Fibroblast of skin of left biceps (primary cell): ENCODE measurements at places on chromosomes 6 and 20.

DNA sequence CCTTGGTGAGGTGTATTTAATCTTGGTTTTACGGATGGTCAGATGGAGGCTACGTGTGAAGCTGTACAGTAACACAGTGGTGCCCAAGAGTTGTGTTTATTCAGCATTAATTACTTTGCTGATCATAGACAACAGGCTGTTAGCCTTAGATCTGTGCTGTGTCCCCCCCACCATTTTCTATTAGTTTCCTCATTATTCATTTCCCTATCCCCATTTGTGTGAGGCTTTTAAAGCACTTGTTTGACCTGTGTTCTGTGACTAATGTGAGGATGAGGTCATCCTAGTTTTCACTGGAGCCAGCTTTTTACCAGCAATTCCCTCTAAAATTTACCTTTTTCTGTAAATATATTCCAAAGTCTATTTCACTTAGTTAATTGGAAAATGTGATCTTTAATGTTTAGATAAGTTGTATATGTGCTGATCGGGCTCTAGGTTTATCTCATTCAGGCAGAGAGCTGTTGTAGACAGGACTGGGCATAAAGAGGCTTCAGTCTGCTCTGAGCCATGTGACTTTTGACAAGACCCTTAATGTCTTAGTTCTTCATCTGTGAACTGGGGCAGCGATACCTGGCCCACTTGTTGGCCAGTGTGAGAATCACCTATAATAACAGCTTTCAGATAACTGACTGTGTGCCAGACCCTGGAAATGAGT, 8.4 kb downstream of the MAPRE1 start:
- DNase-seq = no peak

- DNase-seq = no peak
Measured at GRCh38 chr6:50973464-50973863, 154.8 kb downstream of the TFAP2B start.

DNA sequence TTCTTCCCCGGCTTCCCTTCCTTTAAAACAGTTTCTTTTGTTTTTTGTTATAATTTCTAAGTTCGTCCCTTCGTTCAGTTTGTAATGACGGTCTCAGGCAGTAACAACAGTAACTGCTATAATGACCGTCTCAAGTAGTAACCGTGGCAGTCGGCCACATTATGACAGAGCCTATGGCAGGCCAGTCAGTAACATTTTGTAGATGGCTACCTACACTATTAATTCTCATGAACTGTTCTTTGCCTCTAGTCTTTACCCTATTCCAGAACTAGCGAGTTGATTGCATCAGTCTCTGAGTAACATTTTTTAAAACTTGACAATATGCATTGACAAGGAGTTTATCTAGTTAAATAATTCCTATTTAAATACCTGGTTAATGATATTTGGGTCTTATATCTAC, 43.0 kb upstream of the ADGRG6 start:
- DNase-seq = no peak

DNA sequence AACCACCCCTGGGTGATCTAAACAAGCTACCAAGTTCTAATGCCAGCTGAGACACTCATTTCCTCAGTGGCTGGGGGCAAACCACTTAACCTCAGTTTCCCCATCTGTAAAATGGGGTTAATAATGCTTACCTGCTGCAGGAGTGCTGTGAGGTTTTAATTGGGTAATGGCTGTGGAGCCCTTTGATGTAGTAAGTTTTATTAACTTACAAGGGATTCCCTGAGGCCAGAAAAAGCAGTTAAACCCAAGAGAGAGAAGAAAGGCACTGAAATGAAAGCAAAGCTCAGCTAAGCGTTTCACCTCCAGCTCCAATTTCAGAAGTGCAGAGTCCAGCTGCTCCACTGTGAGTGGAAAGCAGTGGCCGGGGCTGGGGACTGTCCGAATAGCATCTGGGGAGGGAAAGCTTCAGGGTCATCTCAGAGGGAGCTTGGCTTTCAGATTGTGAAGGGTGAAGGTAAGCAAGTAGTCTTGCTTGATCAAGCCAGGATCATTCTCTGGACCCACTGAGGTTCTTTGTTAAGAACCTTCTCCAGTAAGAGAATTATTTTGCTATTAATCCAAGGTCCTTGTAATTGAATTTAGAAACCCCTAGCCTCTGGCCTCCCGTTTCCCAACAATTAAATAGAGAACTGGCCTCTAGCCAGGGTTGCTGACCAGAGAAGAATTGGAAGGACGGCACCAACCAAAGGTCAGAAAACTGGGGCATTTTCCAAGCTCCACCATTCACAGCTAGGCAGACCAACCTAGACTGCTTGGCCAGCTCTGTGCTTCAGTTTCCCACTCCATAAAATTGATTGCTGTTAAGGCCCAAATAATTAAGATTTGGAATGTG, 20.9 kb upstream of the TCP11 start:
- no peak for DNase-seq

GRCh38 chr20:37102571-37102970, 6.8 kb upstream of the RBL1 start:
- DNase-seq = no peak

GRCh38 chr6:110529907-110530306, 53.5 kb upstream of the SLC22A16 start:
- no peak for DNase-seq

GRCh38 chr6:160679402-160679769, 15.3 kb upstream of the LPA start:
- DNase-seq = no peak

DNA sequence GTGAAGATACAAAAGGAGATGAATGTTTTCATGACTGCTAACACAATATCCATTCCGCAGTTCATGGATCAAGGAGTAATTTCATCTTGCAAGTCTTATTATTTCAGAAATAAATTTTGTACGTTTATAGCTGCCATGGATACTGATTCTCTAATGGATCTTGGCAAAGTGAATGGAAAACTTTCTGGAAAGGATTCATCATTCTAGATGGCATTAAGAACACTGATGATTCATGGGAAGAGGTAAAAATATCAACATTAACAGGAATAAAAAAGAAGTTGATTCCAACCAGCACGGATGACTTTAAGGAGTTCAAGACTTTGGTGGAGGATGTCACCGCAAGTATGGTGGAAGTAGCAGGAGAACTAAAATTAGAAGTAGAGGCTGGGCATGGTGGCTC, 2.8 kb downstream of the HUS1B start:
- DNase-seq = no peak

DNA sequence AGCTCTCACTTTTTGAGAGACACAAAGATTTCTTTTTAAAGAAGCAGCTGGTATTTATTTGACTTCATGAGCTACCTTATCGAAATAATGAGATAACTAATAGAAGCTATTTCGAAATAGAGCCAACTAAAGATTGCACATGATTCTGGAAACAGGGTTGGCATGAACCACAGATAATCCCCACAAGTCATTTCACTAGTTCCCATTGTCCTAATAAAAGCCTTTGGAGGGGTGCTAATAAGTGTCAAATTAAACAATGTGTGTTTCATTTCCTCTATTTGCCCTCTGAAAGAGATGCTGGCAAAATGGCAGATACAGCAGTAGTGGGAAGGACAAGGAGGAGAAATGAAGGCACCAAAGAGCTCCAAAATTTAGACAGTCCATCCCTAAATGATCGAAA, 78.6 kb upstream of the RIPOR2 start:
- DNase-seq = no peak

DNA sequence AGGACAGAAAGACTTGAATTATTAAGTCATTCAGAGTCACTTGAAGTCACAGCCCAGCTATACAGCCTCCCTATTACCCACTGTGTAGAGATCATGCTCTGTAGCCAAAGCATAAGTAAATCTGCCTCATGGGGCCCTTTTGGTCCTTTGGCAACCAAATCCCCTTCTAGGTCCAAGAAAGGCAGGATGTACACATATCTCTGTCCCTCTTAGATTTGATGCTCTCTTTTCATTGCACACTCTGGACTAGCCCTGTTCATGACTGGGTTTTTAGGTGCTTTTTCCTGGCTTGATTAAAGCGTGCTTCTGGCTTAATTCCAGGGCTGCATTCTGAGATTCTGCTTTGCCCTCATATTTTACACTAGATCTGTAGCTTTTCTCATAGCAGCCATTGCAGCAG, 296.8 kb downstream of the TENT5A start:
- no peak for DNase-seq

- no peak for DNase-seq
Measured at GRCh38 chr6:144659202-144660182, 374.4 kb downstream of the UTRN start.

- DNase-seq = no peak
Measured at GRCh38 chr6:39843305-39844020, 51.3 kb downstream of the DAAM2 start.

- no peak for DNase-seq
Measured at GRCh38 chr6:74598462-74599393, 607.1 kb downstream of the COL12A1 start.

- no peak for DNase-seq
Measured at GRCh38 chr6:42197555-42198362, 3.0 kb upstream of the GUCA1B start.

DNA sequence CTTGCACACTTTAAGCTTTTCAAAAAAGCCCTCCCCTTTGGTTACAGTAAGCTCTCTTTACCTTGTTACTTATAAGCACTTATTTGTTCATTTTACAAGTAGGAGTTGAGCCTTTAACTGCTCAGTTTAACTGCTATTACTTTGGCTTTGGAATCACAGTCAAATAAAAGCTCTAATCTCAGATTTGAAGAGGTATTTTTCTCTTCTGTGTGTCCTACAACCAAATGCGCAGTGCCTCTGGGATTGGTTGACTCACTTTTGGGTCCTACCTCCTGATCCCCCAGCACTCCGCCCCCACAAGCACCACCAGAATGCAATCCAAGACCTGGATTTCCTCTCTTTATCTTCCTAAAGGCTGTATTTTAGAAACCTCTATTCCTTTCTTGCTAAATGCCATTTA, 2.5 kb downstream of the NCOA7 start:
- DNase-seq = no peak

DNA sequence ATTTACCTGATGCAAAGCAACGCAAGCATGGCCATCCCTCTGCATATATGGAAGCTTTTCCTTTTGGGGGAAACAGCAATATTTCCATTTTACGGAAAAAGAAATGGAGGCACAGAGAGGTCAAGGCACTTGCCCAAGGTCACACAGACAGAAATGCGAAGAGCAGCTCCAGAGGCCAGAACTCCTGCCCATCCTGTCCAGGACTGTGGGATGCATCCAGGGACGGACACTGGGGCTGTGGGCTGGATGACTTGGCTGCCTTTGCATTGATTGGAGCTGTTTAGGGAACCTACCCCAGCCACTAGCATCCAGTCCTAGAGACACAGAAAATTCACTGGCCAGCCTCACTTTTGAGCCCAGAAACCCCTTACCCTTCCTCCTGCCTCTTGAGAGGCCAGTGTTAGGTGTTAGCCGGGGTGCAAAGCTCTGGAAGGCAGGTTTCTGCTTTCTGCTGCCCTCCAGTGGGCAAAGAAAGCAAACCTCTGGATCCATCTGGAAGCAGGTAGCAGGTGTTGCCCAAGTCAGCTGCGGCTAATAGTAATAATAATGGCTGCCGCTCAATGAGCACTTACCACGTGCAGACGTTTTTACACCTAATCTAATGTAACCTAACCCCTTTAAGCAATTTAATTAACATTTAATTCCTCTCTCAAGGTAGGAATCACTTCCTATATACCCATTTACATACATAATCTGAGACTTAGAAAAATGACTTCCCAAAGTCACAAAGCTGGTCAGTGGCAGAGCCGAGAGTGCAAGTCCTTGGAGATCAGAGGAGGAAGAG, 31.7 kb upstream of the CCN5 start:
- no peak for DNase-seq

GRCh38 chr6:119575721-119576120, 226.2 kb upstream of the MAN1A1 start:
- peak; percentile 34 for DNase-seq

- no peak for DNase-seq
Measured at GRCh38 chr20:49112596-49113274, 66.6 kb downstream of the CSE1L start.

DNA sequence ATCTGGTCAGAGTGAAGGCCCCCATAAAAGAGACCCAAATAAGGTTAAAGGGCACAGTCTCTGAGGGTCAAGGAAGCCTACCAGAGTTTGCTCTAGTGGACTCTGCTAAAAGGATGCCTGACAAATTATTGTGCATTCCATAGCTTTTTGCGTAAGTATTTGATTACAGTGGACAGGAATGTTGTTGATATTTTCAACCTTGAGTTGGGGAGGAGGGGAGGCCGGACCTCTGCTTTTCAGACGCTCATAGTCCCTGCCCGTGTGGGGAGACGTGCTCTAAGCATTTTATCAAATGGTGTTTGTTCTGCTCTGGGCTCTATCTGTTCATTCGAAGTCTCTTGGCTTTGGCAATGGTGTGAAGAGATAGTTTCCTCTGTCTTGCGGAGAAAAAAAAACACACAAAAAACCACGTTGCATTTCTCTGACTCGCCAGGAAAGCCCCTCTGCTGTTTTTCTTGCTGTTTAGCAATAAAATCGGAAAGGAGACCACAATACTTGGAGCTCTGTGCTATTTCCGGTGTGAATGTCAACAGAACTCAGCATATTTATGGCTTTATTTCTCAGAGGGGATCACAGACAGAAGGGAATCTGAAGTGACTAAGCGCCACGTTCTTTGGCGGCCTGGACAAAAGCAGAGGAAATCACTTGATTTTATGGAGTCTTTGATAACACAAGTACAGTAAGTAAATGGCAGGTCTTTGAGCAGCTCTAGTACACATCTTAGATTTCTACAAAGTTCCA, 159.8 kb downstream of the ZFP64 start:
- peak; percentile 84 for DNase-seq

- peak; percentile 66 for DNase-seq
Measured at GRCh38 chr6:137013031-137013430, 31.7 kb downstream of the IL20RA start.

DNA sequence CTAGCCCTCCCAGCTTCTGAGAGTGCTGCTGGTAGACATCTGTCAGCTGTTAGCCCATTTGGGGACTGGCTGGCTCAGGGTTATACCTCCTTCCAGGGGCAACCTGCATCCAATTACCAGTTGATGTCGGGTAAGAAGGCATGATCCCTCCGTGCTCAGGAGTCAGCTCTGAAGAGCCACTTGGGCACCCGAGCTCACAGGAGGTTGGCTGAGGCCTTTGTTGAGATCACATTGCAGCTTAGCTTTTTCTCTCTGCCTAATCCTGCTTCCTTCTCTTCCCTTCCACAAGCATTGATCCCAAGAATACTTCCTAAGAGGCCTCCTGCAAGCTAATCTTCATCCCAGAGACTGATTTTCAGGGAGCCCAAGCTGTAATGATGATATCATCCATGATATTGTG, 35.5 kb downstream of the SCP2D1 start:
- no peak for DNase-seq

GRCh38 chr6:163352966-163353365, 61.6 kb upstream of the QKI start:
- DNase-seq = no peak

- no peak for DNase-seq
Measured at GRCh38 chr20:4088766-4089165, 73.4 kb upstream of the RNF24 start.

GRCh38 chr6:118436482-118436881, 111.6 kb upstream of the PLN start:
- no peak for DNase-seq

DNA sequence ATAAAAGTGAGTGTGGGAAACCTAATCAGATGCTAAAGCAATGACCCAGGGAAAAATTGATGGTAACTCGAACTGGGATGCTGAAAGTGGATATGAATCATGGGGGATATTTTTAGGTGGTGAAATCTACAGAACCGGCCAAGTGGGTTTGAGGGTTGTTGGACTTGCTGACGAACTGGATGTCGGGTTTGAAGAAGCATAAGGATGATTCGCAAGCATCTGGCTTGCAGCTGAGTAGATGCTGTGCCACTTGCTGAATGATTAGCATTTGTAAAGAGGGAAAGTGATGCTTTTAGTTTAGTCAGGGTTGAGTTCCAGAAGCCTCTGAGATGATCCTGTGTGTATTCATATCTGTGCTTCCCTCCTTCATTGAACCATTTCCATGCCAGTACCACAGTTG, 54.9 kb downstream of the UBR2 start:
- DNase-seq = peak; percentile 20
